ENCODE measurements at places on chromosomes 16 and 17. TPM values are rescaled to one million over a fixed set of nuclear protein-coding genes. Genes with fewer than 3 reads are reported as not detected.

Gene SYNGR3
- 0.74 TPM for total RNA-seq

Gene TBCD
- 53.7 TPM for total RNA-seq

Gene STARD3
- total RNA-seq = 39.8 TPM

Gene DYNLRB2
- total RNA-seq = not detected

DNA sequence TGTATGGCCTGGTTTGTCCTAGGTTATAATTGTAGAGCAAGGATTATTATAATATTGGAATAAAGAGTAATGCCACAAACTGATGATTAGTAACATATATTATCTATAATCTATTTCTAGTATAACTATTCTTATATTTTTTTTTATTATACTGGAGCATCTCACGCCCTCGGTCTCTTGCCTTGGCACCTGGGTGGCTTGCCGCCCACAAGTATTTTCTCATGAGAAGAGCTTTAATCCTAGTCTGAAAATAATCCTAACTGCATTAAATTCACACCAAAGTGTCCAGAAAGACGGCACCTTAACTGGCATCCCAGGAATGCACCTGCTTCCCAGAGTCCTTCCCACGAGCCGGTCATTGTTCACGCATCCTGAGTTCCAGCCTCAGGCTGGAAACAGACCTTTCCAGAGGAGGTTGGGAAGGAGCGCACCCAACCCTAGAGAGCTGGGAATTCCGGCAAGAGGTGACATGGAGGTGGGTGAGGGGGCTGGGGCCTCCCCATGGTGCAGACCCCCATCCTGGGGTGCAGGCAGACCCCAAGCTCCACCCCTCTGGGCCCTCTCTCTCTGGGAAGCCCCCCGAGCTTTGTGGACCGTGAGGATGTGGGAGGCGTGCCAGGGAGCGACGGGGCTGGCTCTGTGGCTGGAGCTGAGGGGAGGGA, 15.9 kb downstream of the CHMP1A start:
- DNase-seq = no peak

DNA sequence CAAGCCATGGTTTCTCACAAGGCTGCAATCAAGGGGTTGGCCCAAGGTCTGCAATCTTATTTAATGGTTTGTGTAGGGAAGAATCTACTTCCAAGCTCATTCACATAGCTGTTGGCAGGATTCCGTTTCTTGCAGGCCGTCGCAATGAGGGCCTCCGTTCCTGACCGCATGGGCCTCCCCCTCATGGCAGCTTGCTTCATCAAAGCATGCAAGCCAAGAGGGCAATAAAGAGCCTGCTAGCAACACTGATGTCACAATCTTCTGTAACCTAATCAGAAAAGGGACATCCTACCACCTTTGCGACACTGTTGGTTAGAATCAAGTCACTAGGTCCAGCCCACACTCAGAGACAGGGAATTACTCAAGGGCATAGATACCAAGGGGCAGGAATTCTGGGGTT, 95.5 kb downstream of the CCT6B start:
- no peak for DNase-seq

DNA sequence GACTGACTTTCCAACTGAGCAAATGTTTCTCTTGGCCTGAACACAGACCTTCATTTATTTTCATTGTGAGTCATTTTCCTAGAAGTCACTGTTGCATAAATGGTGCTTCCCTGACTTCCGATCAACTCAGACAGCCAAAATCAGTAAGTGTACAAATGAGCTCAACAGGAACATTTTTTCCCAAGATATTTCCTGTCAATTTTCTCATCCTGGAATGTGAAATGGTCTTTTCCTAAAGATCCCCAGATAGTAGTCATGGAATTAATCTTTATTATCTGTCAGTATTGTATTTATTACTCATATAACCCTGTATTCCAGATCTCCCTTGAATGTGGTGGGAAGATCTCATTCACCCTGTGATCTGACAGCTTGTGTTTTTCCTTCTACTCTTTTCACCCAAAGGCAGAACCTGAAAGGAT, 360.3 kb upstream of the KIF2B start:
- no peak for DNase-seq

GRCh38 chr16:57304169-57305061, 19.9 kb upstream of the PLLP start:
- peak; percentile 44 for DNase-seq

GRCh38 chr16:65222049-65222448, 100.2 kb upstream of the CDH11 start:
- DNase-seq = no peak

GRCh38 chr16:27556471-27556870, 6.5 kb downstream of the KATNIP start:
- DNase-seq = no peak

GRCh38 chr17:80956321-80957190, 35.1 kb upstream of the CHMP6 start:
- peak; percentile 68 for DNase-seq

GRCh38 chr16:2420035-2420434, 9.2 kb upstream of the CCNF start:
- no peak for DNase-seq
